ENCODE measurements at places on chromosomes 6 and 20.
A peak's percentile ranks its signal among the peaks of the same experiment; 100 is the strongest.

DNA sequence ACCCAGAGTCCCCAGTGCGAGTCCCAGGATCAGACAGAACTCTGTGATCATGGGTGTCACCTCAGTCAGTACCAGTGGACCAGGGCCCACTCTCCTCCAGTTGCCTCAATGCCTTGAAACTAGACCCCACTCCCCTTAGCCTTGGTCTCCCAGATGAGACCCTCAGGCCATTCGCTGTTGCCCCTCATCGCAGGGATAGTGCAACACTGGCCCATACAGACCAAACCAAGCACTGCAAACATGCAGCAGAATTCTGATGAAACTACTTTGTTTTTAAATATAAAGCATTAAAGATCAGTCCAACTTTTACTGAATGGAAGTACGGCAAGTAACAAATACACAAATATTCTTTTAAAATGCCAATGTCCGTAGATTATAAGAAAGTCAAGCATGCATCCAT lies 101.2 kb upstream of the NT5E start:
- no peak for DNase-seq

DNA sequence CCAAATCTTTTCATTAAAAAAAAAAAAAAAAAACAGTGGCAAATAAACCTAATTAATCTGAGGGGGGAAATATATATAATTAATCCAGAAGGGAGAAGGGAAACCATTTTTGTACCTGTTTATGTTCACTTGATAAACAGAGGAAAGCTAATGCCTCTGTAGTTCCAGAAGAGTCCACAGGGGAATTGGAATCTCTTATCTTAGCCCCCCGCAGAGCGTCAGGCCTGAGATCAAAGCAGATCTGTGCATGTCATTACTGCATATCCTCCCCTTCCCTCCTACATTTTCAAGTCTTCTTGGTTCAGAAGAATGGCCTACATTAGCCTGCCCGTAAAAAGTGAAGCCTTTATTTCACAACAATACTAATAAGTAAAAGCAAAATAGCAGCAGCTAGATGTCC lies 157.2 kb downstream of the PTPRT start:
- no peak for DNase-seq

DNA sequence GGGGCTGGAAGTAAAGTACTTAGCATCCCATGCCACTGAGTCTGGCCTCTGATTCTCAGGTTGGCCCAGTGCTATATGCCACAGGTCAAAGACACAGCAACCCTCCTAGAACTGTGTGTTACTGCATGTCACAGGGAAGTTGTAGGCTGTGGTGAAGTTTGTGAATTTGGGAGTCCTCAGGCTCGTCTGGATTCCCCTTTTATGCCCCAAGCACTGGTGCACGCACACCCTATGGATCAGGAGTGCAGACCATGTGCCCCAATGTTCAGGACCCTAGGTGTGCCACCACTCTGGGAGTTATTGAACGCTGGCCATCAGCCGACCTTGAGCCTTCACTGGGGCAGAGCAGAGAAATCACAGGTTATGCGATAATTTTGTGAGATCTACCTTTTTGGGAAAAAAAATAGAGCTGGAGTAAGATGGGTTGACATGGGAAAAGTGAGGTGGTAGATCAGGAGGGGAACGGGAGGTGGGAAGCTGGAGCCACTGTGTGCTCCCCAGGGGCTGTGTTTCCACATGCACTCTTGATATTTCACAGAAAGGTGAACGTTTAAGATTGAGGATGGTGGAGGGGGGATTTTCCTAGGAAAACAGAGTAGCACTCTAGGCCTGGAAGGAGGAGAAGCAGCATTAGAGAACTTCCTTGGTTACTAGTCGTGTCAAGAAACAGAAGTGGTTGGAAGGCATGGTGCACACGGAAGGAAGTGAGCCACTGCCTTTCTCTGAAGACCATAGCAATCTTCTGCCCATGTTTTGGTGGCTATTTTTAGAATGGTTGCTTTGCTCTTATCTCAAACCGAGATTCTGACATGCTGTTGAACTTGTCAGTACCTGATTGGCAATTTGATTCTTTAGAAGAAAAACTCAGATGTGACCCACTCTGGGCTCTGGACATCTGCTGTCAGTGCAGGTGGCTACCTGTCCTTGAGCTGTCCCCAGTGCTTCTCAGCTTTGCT lies 44.1 kb downstream of the DUSP22 start:
- no peak for DNase-seq

DNA sequence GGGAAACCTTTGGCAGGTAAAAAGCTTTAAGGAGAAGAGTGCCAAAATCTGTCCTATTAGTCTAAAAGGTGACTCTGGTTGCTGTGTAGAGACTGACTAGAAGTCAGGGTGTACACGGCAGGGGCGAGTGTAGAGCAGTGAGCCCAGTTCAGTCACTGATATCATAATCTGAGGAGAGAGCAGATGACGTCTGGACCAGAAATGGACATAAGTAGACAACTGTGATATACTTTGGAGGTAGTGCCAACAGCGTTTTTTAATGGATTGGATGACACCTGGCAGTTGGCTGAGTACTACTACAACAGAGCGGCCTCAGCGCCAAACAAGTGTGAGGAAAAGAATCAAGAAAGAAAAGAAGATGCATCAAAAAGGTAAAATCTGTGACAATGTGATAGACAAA lies 76.0 kb downstream of the MAP7 start:
- DNase-seq = no peak

DNA sequence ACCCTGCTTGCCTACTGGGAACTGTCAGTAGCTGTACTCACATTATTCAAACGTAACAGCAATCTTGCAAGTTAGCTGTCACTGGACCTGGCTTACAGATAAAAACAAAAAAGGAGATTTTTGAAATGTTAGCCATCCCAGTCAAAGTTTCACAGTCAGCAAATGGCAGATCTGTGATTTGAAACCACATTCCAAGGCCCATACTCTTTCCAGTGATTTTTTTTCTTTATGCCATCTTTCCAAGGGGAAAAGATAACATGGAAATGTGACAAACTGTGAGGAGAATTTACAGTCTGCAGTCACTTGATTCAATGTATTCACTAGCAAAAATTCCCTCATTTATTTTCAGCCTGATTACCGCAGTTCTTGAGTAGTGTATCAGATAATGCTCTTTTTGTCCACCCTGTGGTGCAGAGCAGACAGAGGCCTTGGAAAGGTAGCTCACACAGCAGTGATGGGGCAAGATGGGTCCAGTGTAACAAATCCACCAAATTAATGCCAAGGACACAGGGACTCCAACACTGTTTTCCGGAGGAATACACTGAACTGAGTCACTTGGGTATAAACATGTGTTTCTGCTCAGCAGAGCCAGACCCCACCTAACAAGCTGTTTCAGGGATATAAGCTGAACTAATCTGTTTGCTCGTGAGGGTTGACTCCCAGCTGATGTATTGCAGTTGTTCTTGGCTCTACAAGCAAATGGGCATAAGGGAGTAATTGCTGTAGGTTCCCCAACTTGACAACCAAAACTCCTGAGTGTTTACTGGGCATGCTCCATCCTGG lies 49.9 kb upstream of the ADGRF1 start:
- no peak for DNase-seq

GRCh38 chr6:57207872-57208271 lies 14.2 kb downstream of the RAB23 start:
- DNase-seq = no peak

GRCh38 chr6:142760152-142760551 lies 184.8 kb downstream of the HIVEP2 start:
- DNase-seq = no peak

GRCh38 chr20:1811621-1812498 lies 83.3 kb upstream of the SIRPA start:
- DNase-seq = no peak

GRCh38 chr6:158668707-158669103 lies 18.9 kb downstream of the SYTL3 start:
- DNase-seq = no peak

GRCh38 chr20:45176526-45177267 lies 2.0 kb downstream of the PI3 start:
- DNase-seq = peak; percentile 11
